ENCODE measurements at places on chromosomes 12 and 14.

DNA sequence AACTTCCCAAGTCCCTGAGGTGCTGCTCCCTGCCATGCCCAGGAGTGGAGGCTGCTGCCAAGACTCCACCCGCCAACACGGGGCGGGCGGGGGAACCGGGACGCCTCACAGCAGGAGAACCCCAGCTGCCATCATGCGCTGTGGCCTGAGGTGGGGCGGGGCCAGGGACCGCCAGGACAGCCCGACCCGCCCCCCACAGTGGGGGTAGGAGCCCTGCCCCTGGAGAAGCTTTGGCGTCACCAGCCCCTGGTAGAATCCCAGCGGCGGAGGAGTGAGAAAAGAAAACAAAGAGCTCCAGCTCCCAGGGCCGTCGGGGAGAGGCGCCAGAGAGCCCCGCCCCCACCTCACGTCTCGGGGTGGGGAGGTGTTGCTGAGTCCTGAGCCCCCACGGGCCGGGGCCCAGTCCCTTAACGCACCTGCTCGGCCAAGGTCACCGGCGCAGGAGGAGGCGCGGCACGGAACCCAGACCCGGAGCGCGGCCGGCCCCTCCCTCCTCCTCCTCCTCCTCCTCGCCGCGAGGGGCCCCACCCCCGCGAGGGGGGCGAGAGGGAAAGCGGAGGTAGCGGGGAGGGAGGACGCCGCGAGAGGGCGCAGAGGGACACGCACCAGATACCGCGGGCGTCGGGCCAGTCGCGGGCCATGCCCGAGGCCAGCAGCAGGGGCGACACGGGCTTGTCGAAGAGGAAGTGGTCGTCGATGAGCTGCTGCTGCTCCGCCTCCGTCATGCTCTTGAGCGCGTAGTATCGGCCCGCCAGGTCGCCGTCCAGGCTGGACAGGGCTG lies 1.8 kb downstream of the CKB start:
- no peak for DNase-seq

DNA sequence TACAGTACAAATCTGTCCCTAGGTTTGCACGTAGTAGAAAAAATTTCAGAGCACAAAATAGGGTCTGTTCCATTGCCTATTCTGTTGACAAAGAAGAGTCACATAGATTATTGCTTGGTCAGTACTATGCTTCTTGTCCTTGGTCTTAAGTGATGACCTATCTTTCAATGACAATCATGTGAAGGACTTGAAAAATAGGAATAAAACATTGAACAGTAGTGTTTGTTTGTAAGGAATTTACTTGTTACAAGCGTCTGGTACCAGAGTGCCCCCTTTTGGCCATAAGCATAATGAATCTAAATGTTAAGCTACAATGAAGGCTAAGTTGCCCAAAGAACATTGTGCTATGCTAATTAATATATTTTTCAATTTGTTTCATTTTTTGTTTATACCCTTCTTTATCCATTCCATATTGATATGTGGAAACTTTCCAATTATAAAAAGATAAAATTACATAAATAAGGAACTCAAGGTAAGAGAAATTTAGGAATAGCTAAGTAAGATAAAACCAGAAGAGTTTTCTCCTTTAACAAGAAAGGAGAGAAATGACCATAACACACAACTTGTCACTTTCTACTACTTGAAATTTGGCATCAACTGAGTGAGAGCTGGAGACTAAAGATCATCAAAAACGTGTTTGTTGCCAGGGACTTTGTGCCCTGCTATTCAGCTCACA lies 204.7 kb downstream of the EPS8 start:
- no peak for DNase-seq

GRCh38 chr14:51783765-51784164 lies 76.6 kb upstream of the GNG2 start:
- no peak for DNase-seq

- no peak for DNase-seq
Observed at GRCh38 chr12:118982984-118983761, 1.8 kb downstream of the SRRM4 start.

GRCh38 chr12:130086248-130086647 lies 76.0 kb upstream of the FZD10 start:
- DNase-seq = no peak

All from cortex of kidney (tissue), 1 donor.